ENCODE measurements at places on chromosomes 1 and 21. TPM values are rescaled to one million over a fixed set of nuclear protein-coding genes. Genes with fewer than 3 reads are reported as not detected.

The SERPINC1 gene
- not detected for total RNA-seq

The C8B gene
- not detected for total RNA-seq

The CXADR gene
- total RNA-seq, result 0.13 TPM

The COL16A1 gene
- 192 TPM for total RNA-seq

The NBPF6 gene
- total RNA-seq, result not detected

The ANGPTL3 gene
- total RNA-seq, result not detected

The TRIM46 gene
- not detected for total RNA-seq

The RAP1GAP gene
- 2.8 TPM for total RNA-seq

- no peak for DNase-seq
Observed at GRCh38 chr1:210021145-210021860, 83.3 kb downstream of the SYT14 start.

GRCh38 chr1:205517763-205518162 lies 13.3 kb downstream of the CDK18 start:
- no peak for DNase-seq

GRCh38 chr1:61887076-61887867 lies 145.0 kb downstream of the PATJ start:
- DNase-seq, result no peak

DNA sequence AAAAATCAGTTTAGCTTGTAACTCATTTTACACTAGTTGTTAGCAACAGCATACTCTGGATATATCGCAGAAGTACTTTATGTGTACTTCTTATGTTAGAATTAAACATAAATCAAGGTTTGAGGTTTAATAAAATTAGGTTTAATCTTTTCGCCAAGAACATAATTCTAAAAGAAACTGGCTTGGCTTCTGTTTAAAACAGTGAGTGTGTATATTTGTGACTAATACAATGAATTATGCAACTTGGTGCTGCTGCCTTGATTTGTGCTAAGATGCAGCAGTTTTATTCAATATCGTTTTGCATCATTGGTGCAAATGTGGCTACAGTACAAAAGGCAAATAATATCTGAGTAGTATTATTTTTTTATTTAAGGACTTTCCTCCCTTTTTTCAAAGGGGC lies 44.8 kb downstream of the USP25 start:
- no peak for DNase-seq

DNA sequence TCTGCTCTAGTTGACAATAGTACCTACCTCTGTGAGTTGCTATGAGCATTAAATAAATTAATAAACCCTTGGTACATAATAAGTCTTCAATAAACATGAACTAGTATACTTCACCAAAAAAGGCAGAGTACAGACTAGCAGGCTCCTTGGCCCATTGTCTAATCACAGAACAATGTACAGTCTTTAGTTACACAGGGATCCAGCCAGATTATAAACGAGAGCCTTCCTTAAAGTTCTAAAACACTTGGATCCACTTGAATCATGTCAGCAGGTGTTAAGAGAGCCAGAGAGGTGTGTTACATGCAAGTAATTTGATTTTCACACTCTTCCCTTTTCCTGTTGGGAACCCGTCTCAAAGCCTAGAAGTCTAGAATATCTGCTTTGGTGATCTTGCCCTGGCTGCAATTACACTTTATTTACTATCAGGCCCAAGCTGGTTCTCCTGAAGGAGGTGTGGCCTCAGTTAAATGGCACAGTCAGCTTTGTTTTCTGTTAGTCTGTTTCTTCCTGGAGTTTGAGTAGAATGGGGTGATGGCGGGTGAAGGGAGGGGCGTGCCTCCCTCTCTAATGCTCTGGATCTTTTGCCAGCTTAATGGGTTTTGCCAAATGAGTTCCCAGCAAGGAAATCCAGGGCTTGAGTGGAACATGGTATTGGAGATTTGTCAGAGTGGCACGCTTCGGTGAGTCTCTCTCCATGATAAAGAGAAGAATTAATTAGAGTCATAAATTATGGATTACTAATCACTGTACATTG lies 570.9 kb upstream of the CAMK1G start:
- DNase-seq, result no peak

DNA sequence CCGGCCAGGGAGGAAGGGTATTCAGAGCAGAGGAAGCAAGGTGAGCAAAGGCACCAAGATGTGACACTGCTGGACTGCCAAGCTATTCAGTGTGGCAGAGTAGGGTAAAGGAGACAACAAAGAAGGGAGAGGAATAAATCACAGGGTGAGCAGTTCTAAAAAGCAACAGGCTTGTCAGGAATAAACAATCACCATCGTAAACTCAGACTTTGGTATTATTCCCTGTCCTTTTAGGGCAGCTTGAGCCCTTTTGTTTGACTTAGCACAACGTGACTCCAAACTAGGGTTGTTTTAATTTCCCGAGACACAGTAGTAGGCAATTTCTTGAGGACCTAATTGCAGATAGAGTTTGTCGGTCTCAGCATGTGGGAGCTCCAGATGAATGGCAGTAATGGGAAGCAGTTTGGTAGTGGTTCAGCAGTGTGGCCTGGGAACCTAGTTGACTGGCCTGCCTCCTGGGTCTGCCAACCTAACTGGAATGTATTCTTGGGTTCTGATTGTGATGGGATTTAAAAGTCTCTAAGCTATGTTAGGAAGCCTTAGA lies 4.3 kb downstream of the CR1L start:
- no peak for DNase-seq

GRCh38 chr1:94580367-94581115 lies 39.0 kb upstream of the F3 start:
- DNase-seq, result no peak

DNA sequence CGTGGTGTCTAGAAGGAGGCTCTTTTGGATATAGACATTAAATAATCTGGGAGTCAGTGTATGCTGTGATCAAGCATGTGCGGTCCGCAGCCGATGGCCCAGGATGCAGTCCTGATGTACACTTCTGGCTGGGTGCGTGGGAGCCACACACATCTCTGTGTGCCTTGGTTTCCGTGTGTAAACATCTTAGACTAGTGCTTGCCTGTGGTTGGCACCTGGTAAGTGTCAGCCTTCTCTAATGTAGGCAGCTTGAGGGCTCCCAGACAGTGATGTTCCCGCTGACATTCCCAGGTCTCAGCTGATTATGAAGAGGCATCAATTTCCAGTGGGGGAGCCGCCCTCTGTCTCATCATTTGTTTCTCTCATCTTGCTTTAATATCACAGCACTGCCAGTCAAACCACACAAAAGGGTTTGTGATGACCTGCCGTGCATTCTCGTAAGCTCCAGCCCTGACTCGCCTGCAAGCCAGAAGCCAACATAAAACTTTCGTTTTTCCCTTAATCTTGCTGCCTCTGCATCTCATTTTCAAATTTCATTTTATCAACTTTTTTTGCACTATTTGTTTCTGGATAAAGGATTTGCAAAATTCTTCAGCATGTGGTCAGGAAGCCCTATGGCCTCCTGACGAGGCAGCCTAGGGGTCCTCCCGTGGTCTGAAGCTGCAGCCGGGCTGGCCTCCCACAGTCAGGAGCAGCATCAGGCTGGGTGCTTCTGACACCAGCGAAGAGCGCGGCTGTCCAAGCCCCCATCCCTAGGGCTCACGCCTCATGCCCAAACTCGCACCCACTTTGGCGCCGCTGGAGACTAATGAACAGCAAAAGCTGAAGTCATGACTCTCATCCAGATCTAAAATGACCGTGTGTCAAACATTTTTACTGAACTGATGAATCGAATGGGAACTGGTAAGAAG lies 28.1 kb downstream of the PDE9A start:
- DNase-seq, result no peak

DNA sequence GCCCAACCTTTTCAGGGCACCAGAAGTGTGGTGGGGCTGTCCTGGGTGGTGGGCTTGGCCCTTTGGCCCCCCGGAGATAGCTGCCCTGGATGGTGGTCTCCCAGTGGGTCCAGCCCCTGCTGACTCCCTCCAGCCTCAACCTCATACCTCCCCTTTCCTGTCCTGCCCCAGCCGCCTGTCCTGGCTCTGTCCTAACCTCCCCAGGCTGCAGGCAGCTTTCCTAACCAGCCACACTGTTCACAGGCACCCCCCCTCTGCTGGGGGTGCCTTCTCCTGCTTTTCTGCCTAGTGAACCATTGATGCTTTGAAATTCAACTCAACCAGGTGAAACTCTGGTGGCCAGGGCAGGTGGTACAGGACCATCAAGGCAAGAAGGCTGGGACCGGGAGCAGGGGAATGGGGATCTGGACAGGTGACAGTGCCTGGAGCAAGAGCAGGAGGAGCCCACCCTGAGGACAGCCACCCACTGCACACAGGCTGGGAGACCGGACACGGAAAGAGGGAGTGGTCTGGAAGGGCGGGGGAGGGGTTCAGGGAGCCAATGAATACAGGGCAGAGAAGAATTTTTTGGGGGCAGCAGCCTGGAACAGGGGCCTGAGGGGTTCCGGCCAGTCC lies 35.9 kb downstream of the RAP1GAP start:
- no peak for DNase-seq

DNA sequence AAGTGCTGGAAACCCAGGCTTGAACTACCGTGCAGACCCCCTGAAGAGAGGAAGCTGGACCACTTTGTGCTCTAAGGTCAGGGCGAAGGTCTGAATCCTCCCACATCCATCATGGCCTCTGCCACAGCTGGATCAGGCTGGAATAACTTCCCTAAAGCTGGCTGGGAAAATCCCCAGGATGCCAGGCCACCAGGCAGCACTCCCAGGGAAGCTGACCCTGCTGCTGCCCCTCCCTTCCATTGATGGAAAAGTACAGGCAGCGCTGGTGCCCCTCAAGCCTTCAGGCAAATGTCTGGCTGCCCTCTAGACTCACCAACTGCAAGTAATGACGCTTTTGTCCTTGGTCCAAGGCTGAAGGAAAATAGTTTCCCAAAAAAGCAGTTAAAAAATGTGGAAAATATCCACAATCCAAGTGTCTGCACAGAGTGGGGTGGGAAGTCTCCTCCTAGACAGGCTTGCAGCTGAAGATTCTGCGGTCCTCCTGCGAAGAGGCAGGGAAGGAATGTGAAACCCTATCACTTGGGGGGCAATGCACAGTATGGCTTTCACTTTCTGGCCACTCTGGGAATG lies 39.9 kb upstream of the TSPAN2 start:
- no peak for DNase-seq

DNA sequence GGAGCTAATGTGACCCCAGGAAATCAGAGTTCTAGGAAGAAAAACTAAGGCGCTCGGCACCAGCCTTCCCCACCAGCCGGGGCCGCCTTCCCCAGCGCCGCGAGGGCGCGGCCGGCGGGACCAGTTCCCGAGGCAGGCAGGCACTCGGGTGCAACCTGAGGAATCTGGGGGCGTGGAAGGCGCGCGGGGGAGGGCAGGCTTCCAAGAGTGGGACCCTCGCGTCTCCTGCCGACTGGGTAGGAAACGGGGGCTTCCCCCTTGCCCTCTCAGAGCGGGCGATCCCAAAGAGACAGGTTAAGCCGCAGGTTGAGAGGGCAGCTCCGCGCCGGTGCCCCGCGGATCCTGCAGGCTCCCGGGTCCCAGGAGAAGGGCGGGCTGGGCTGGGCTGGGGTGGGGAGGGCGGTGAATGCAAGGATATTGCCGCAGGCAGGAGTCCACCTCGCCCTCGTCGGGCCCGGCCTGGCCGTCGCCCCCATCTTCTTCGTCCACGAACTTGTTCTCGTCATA lies 431 bp downstream of the ARPC5 start:
- DNase-seq, result peak; percentile 75

GRCh38 chr21:29827236-29827635 lies 112.6 kb downstream of the GRIK1 start:
- DNase-seq, result no peak

GRCh38 chr1:63848733-63849132 lies 74.9 kb downstream of the ROR1 start:
- no peak for DNase-seq

DNA sequence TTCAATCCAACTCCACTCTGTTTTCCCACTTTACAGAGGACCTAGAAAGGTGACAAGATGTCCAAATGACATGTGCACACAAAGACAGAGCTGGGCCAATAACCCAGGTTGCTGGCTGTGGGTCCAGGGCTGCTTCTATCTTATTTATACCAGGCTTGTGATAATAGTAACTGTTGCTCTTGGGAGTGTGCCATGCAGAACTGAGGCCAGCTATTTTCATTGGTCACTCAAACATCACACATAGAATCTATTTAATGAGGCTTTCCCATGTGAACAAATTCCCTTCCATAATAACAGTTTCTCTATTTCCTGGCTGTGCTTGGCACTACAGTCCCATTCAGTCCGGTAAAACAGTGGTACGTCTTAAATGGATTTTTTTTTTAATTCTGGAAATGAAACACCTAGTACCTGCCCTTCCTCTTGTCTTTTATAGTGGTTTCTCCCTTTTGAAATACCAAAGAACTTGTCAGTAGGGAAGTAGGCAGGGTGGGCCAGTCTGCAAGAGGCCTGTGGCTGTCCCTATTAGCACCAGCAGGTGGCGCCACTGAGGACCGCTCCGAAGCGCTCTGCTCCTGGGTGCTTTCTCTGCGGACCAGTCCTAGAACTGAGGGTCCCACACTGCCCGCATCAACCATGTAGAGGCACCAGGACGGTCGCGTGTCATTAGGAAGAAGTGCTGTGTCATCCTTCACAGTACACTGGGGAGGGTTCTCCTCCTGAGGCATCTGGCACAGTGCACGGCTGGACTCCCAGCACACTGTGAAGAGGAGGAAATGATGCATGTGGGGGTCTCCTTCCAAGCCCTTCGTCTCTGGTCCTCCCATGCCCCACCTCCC lies 52.1 kb downstream of the GPR161 start:
- DNase-seq, result peak; percentile 65

DNA sequence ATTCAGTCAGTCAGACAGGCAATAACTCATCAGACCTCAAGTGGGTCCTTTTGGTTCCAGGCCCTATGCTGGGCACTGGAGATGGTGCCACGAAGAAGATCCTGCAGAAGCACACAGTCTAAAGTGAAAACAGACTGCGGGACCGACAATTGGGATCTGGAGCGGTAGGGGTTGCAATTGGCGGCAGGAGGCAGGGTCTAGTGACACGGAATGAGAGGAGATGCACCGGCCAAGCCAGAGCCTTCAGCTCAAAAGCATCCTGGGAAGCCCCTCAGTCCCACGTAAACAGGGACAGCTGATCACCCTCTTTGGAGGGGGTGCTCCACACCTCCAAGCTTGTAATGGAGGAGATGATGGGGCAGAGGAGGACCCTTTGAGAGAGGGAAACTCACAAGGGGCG lies 56.2 kb downstream of the KLHDC7A start:
- DNase-seq, result no peak

DNA sequence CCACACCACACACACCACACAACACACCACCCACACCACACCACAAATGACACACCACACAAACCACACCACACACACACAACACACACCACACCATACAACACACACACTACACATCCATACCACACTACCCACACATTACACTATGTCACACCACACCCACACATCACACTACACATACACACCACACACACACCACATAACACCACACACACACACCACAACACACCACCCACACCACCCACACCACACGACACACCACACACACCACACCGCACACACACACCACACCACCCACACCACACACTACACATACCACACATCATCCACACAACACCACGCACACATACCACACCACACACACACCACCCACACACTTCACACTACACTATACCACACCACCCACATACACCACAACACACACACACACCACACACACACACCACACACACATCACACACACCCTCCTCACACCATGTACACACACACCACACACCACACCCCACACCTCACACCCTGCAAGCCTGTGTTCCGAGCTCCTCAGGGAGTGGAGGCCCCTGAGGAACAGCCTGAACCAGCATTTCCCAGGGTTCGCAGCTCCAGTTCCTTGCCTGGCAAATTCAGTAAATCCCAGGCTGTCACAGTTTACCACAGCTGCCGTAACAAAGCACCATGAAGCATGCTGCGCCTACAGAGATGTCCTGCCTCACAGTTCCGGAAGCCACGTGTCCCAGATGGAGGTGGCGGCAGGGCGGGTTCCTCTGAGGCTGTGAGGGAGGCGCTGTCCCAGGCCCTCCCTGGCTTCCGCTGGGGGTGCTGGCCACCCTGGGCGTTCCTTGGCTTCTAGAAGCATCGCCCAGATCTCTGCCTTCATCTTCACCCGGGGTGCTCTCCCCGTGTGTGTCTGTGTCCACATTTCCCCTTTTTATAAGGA lies 69.8 kb upstream of the ATP5PO start:
- no peak for DNase-seq

Measured in ovary (tissue), 10 donors.